ENCODE measurements at places on chromosomes 2 and 18. TPM values are rescaled to one million over a fixed set of nuclear protein-coding genes. Genes with fewer than 3 reads are reported as not detected.

C1QL2 gene
- not detected for total RNA-seq

ALPP gene
- total RNA-seq, result 1.1 TPM

- no peak for DNase-seq
These were observed 142.3 kb downstream of the ACOXL start for GRCh38 chr2:110874453-110875383.

- no peak for DNase-seq
These were observed 15.6 kb upstream of the LIPG start for GRCh38 chr18:49546278-49546677.

GRCh38 chr2:85441864-85442263, 23.4 kb downstream of the SH2D6 start:
- no peak for DNase-seq

DNA sequence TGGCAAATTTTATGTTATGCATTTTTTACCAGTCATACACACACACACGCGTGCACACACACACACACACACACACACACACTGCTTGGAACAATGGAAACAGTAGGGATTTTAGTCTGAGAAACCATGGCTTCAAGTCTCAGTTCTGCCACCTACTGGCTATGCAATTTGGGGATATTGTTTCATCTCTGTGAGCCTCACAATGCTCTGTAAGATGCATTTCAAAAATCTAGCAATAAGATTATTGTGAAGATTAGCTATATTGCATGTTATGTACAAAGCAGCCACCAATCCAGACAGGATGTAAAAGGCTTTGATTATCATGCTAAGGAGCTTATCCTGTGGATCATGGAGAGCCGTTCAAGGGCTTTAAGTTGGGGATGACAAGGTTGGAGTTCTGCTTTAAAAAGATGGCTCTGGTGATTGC, 401.4 kb downstream of the NBAS start:
- peak; percentile 66 for DNase-seq

DNA sequence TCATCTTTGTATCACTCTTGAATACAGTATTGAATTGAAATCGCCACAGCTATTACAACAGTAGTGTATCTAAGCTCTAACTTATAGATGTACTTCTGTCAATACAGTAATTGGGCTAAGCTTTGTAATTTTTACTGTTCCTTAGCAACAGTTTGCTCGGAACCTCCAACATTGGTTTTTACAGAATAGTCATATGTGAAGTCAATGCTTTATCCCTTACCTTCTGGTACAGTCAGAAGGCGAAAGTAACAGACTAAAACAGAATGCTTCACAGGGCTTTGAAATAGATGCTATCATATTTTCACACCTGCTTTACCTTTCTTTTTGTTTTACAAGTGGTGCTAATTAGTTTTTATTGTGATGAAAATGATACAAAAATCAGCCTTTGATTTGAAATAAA, 46.9 kb upstream of the CYP20A1 start:
- no peak for DNase-seq

DNA sequence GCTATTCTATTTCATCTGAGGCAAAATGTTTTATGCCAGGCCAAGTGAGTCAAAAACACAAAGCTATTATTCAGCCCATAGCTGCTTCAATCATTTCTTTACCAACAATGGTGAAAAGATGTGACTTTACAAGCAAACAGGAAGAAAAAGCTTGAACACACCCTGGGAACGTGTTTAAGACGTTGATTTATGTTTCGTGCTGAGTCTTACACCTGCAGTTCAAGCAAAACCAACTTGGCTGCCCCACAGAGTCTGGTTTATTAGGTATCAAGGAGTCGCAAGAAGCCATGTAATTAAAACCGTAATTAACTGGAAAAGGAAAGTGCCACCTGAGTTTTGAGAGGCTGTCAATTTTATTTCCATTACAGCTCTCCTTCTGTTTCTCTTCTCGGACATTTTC, 295.5 kb downstream of the MEIS1 start:
- DNase-seq, result no peak

Measured in HT-29 (cell line).